ENCODE measurements at places on chromosomes 2 and 18. TPM values are rescaled to one million over a fixed set of nuclear protein-coding genes. Genes with fewer than 3 reads are reported as not detected.

The RPE gene
- 117 TPM for total RNA-seq

The IGFBP2 gene
- 136 TPM for total RNA-seq

The IFIH1 gene
- total RNA-seq = 5.7 TPM

The SPDYA gene
- 1.6 TPM for total RNA-seq

The FBLN7 gene
- total RNA-seq = 2.4 TPM

The DCC gene
- total RNA-seq = 5.1 TPM

The TACR1 gene
- total RNA-seq = 0.22 TPM

The WNT10A gene
- total RNA-seq = not detected

The VIL1 gene
- total RNA-seq = 0.12 TPM

The GREB1L gene
- 5.0 TPM for total RNA-seq

The NAT8 gene
- not detected for total RNA-seq

The MALL gene
- total RNA-seq = 18.1 TPM

The CCDC85A gene
- total RNA-seq = 4.6 TPM

The TMX3 gene
- 127 TPM for total RNA-seq

The FSHR gene
- total RNA-seq = not detected

Data from uterine smooth muscle cell (primary cell).